ENCODE measurements at places on chromosomes 2 and 18.
A peak's percentile ranks its signal among the peaks of the same experiment; 100 is the strongest.

- DNase-seq = no peak
These were observed 58.6 kb downstream of the LHCGR start for GRCh38 chr2:48696881-48697280.

GRCh38 chr2:197647961-197648690, 27.3 kb downstream of the RFTN2 start:
- no peak for DNase-seq

DNA sequence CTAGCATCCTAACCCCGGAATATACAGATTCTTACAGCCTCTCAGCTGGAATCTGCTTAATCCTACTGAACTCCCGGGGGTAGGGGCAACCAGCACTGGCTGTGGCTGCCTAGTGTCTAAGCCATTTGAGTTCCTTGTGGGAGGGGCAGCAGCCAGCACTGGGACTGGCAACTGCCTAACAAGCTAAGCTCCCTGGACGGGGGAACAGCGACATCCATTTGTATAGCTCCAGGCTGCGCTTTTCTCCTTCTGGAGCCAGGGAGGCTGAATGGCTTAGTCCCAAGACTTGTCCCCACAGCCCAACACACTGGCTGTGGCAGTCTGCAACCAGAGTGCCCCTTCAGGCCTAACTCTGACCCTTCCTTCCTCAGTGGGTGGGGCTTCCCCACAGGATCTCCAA, 787.2 kb downstream of the METTL4 start:
- DNase-seq = no peak

DNA sequence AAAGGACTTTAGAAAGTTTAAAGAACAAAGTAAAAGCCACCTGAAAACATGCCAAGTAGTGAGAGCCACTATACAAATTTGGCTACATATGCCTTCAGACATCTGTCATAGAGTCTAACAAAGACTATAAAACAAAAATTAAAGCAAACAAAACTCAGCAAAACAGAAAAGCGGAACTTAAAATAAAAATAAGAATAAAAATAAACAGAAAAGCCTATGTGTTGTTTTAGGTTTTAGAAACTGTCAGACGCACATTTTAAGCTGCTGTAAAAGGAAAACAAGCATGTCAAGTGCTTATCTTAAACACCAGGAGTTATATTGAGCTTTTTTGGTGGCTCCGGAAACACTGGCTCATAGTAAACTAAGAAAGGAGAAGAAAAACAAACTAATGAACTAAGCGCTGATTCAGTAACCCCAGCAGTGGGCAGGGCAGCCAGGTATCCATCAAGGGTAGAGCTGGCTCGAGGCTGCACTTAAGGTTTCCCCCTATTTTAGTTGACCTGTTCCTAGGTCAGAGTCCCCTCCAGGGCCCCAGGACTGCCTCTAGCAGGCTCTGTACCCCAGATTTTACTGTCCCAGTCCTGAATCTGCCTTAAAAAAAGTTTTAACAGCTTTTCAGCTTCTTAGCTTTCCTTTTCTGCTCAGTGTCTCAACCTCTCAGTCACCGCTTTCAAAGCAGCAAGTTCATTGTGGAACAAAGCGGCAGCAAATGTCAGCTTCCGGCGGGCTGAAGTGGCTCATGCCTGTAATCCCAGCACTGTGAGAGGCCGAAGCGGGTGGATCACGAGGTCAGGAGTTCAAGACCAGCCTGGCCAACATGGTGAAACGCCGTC, 15.4 kb upstream of the RMC1 start:
- DNase-seq = no peak

DNA sequence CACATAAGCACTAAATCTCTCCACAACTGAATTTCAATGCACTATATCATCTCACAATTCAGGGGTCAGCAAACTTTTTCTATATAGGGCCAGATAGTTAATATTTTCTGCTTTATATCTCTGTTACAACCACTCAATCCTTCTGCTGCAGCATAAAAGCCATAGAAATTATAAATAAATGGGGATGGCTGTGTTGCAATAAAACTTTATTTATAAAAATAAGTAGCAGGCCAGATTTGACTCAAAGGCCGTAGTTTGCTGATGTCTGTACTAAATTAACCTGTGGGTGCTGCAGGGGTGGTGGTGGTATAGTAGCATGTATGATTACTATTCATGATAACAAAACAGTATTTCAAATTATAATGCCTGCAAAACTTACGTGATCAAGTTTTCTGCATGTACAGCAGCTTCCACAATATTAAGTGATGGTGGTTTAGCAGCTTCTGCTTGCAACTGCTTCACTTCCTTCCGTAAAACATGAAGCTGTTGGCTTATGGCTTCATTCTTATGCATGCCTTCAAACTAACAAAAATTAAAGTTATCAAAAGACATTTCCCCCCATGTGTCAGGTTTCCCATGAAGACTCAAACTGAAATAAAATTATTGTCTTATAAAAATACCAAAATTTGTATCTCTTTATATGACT, 64.1 kb downstream of the SIGLEC15 start:
- no peak for DNase-seq

GRCh38 chr2:30684516-30684915, 122.7 kb downstream of the CAPN13 start:
- no peak for DNase-seq

DNA sequence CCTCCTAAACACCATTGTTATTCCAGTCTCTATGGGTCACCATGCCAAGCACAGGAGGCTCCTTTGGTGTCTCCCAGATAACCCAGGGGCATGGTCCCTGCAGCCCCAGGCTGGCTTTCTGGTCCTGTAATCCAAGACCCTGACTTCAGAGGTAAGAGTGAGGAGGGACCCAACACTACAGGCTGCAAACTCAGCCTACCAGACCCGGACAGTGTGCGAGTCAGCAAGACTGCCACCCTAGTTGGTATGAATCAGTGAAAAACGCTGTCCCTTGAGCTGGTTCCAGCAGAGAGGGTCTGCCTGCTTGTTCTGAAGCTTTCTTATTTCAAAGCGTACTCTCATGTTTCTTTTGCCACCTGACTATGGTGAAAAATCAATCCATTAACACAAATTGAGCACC, 47.6 kb upstream of the ZFP36L2 start:
- peak; percentile 38 for DNase-seq
